ENCODE measurements at places on chromosomes 12 and 14.

GRCh38 chr12:80413462-80413861 lies 30.6 kb upstream of the PTPRQ start:
- no peak for DNase-seq

DNA sequence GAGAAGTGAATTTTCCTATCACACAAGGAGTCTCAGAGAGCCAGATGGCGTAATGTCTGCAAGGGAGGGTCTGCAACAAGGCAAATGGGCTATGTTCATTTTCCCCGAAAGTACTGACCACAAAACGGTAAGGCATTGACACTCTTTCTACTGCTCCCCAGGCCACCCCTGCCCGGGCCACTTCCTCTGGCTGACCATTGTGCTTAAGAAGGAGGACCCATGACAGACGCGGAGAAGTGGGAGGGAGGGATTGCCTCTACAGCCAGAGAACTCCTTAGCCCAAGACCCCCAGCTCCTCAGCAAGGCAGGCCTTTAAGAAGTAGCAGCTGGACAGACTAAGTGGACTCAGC lies 1.2 kb downstream of the NCKAP5L start:
- DNase-seq = no peak

DNA sequence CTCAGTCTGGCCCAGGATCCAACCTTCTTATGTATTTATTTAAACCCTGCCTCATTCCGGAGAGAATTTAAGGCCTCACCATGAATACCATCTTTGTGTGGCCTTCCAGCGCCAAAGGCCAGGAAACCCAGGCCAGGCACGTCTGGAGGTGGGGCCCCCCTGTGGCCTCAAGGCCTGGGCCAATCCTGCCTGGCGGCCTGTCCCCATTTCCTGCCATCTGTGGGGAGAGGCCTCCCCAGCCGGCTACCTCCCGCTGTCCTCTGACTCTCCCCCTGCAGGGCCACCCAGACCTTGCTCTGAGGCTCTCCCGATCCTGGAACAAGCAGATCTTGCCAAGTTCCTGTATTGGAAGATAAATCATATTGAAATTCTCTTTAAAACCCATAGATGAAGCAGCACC lies 37.4 kb upstream of the MEG3 start:
- no peak for DNase-seq

DNA sequence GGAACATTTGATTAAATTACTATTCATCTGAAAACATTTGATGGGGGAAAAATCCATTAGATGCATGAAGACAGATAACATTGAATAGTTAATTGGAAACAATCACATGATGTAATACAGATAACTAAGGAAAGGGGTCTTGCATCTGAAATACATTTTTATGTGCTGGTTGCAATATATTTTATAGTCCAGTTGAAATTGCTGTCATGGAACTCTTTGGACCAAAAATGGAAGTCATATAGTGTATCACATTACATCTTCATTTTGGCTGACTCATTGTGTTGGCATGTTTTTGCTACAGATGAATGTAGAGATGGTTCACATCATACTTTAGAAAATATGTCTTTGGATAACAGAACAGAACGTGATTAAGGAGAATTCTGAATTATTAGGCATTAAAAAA lies 43.0 kb upstream of the GNPNAT1 start:
- no peak for DNase-seq

DNA sequence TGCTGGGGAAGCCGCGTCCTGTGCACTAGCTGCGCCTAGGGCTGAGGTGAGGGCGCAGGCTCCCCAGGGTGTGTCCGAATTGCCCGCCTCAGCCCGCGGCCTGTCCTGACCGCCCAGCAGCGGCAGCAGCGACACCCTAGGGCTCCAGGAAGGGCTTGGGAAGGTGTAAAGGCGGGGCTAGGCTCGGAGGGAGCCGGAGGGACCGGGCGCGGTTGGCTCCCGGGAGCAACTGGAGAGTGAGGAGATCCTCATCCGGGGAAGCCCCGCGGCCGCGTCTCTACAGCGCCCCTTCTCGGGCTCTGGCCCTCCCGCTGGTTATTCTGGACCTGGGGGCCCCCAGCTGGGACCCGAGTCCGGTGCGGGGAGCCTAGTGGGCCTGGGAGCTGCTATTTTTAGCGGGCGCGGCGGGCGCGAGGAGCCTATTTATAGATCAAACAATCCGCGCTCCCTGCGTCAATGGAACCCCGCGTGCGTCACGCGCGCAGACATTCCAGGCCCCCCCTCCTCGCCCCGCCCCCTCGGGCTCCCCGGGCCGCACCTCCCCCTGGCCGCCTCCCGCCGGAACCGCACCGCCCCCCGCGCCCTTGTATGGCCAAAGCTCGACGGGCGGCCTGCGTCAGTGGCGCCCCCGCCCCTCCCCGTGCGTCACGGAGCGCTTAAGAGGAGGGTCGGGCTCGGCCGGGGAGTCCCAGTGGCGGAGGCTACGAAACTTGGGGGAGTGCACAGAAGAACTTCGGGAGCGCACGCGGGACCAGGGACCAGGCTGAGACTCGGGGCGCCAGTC lies at the start of gene NR4A1:
TSS of gene NR4A1 (plus strand) at position 685 of the 784 bp plus-strand sequence. CDS start 2,887 bp downstream, outside the sequence.
- DNase-seq = peak; percentile 99

- peak; percentile 51 for DNase-seq
Observed at GRCh38 chr14:102819176-102819628, 42.0 kb downstream of the TRAF3 start.

- no peak for DNase-seq
Observed at GRCh38 chr12:131355361-131356245, 355.3 kb upstream of the SFSWAP start.

- peak; percentile 75 for DNase-seq
Observed at GRCh38 chr12:3752096-3752709, 706 bp downstream of the CRACR2A start.

GRCh38 chr12:102728506-102729242 lies 188.4 kb downstream of the PAH start:
- no peak for DNase-seq

GRCh38 chr12:10249690-10250455 lies 37.2 kb downstream of the GABARAPL1 start:
- DNase-seq = peak; percentile 33

GRCh38 chr14:33846100-33846824 lies 104.6 kb downstream of the EGLN3 start:
- no peak for DNase-seq
